ENCODE measurements at places on chromosomes 12 and 14.

DNA sequence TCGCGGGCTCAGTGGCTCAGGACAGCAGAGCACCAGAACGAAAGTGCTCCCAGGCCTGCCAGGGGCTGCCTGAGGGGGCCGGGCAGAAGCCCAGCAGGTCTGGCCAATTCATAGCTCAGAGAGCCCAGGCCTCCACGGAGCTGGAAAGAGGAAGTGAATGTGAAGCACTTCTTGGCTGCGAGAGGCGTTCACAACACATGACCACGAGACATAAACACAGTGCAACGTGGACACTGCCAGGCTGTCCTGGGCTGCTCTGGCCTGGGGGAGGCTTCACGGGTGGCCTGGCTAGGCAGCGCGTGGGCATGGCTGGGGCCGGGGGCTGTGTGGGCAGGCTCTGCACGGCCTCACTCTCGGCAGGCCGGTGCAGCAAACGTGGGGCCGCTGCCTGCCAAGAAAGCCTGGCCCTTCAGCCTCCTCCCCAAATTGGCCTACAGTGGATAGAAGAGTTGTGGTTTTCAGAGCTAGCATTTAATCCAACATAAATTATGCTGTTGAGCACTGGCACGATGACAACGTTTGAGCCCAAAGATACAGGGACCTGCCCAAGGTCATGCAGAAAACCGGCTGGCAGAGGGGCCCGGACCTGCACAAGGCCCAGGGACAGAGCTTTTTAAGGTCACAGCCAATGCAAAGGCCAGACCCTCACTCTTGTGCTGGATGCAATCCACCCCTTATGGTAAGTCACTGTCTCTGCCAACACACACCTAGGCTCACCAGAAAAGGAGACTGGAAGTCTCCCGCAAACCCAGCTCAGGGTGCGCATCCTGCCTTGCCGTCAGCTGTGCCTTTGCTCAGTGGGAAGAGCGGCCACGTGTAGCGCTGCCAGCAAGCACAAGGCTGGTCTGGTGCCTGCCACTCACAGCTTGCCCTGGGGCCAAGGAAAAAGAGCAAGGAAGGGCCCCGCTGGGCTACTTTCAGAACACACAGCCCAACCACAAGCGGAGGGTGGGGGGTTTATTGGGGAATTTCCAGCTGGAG, 8.6 kb downstream of the SLC25A29 start:
- H3K4me3 ChIP-seq = no peak overlapping the region
- DNase-seq = no peak
- H3K27me3 ChIP-seq = no peaks in the 10 kb centered on the region
- H3K4me1 ChIP-seq = no peaks in the 10 kb centered on the region
- no peak overlapping the region for H3K27ac ChIP-seq

GRCh38 chr12:52364901-52365489, 2.3 kb downstream of the KRT85 start:
- H3K4me3 ChIP-seq = no peak overlapping the region
- no peak overlapping the region for H3K27ac ChIP-seq
- H3K27me3 ChIP-seq = peaks cover 97% of the 10 kb centered on the region
- no peaks in the 10 kb centered on the region for H3K36me3 ChIP-seq
- no peaks in the 10 kb centered on the region for H3K4me1 ChIP-seq

DNA sequence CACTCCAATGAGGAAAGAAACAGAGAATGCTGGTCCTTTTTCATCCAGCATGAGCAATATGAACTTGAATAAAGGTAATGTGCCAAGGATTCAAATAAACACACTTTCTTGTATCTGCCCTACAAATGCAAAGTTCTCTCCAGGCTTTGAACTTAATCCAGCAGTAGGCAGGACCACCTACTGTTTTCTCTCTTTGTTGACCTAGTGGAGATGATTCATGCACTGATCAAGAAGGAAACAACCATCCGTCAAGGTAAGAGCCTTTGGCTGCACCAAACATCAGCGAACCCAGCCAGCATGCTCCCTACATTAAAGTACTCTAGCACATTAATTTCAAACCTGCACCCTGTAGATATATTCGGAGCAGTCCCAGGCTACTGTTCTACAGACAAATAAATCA, 489.3 kb downstream of the GALC start:
- no peaks in the 10 kb centered on the region for H3K36me3 ChIP-seq
- H3K4me3 ChIP-seq = no peak overlapping the region
- no peak overlapping the region for H3K27ac ChIP-seq
- no peak for DNase-seq

DNA sequence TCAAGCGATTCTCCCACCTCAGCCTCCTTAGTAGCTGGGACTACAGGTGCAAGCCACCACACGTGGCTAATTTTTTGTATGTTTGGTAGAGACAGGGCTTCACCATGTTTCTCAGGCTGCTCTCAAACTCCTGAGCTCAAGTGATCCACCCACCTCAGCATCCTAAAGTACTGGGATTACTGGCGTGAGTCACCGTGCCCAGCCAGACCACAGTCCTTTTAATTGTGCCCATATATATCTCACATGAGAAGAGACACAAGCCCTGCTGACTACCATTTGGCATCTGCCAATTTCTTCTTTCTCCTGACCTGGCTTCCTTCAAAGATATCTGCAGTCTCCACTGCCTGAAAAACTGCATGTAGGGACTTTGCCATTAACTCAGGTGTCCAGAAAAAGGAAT, 142.5 kb downstream of the DPY19L2 start:
- H3K36me3 ChIP-seq = no peaks in the 10 kb centered on the region
- no peaks in the 10 kb centered on the region for H3K4me1 ChIP-seq
- H3K27ac ChIP-seq = no peak overlapping the region
- H3K27me3 ChIP-seq = no peaks in the 10 kb centered on the region
- H3K4me3 ChIP-seq = no peak overlapping the region
- DNase-seq = no peak

DNA sequence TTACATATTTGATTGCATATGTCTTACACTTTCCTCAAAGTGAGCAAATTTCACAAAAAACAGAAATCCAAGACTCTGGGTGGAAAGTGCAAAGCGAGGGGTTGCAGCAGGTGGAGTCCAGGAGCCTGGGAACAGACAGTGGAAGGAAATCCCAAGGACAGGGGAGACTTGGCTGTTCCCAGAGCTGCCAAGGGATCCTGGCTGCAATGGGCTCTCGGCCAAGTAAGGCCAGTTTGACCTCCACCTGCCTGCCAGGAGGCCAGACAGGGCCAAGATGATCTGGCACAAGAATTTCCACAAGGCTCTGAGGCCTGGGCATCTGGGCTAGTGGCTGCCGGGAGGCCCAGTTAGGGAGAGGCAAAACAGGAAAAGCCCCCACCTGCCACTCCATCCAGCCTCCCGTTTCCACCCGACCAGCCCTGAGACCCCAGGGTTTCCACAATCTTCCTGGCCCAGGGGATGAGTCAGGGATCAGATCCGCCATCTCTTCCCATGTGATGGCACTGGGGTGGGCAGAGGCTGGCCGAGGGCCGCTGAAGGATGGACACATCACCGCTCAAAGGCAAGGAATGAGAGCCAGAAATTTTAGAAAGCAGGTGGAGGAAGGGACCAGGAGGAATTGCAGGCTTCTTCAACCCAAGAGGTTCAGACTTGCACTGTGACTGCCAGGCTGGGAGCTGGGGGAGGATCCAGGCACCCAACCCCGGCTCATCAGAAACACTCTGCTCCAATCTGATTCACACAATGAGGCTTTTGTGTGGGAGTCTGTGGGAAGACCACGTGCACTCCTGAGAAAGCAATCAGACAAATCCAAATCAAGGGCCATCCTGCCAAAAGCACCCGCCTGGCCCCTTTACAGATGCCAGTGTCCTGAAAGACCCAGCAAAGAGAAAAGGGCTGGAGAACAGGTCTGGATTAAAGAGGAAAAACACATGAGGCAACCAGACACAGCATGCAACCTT, 16.3 kb downstream of the SCARB1 start:
- no peaks in the 10 kb centered on the region for H3K27me3 ChIP-seq
- H3K4me1 ChIP-seq = no peaks in the 10 kb centered on the region
- no peak for DNase-seq
- no peak overlapping the region for H3K4me3 ChIP-seq
- H3K36me3 ChIP-seq = no peaks in the 10 kb centered on the region

DNA sequence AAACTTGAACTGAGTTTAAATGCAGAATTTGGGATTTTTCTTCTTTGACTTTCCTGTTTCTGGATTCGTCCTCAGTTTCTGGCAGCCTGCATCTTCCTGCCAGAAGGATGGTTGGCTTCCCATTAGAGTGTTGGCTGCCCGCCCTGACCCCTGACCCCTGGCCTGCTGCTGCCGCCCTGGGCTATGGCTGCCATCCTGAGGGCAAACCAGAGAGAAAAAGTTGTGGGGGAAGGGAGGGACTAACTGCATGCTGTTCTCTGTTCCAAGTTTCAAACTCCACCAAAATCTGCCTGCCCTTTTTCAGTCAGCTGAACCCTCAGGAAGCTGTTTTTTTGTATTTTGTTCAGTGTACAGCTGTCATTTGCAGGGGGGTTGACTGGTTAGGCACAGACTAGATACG, 48.4 kb downstream of the FNTB start:
- no peaks in the 10 kb centered on the region for H3K4me1 ChIP-seq
- H3K4me3 ChIP-seq = no peak overlapping the region

DNA sequence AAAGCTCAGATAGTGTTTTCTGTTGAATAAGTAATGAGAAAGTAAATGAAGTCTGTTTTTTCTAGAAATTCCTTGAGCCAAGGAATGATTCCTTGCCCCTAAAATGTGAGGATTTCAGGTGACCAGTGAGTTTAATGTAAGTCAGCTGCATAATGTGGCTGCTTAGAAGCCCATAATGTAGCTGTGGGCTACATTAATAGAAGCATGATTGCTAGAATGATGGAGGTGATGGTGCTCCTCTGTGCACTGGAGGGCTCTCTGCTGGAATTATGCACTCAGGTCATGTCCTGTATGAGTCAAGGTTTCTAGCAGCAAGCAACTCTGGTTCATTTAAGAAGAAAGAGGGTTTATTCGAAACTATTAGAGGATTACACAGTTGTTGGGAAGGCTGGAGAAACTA, 19.6 kb upstream of the PWP1 start:
- no peaks in the 10 kb centered on the region for H3K36me3 ChIP-seq
- H3K4me1 ChIP-seq = peaks cover 7% of the 10 kb centered on the region
- H3K27me3 ChIP-seq = no peaks in the 10 kb centered on the region
- no peak overlapping the region for H3K27ac ChIP-seq
- H3K4me3 ChIP-seq = no peak overlapping the region

DNA sequence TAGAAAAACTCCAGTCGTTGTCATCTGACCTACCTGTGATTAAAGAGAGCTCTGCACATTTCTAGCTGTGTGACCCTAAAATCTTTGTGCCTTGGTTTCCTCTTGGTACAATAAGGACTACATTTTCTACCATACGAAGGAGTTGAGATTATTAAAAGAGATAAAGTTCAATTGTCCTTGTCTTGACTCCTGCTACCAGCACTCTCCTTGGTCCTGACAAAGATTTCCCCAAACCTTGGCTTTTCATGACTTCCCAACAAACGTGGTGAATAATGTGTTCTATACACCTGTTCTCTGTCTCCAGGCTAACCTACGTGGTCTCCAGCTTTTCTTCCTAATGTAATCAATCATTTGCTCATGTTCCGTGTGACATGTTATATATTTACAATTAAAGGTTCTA, 223.5 kb downstream of the MSRB3 start:
- H3K27ac ChIP-seq = no peak overlapping the region
- H3K36me3 ChIP-seq = no peaks in the 10 kb centered on the region
- no peaks in the 10 kb centered on the region for H3K4me1 ChIP-seq

All from MM.1S (cell line).